ENCODE measurements at places on chromosomes 12 and 14. TPM values are rescaled to one million over a fixed set of nuclear protein-coding genes. Genes with fewer than 3 reads are reported as not detected.

The SYNDIG1L gene
- not detected for total RNA-seq

The KRT79 gene
- total RNA-seq: not detected

The CLSTN3 gene
- total RNA-seq: 27.6 TPM

The TTC6 gene
- total RNA-seq: not detected

The MYH6 gene
- total RNA-seq: not detected

The KRT82 gene
- total RNA-seq: not detected

The INSM2 gene
- not detected for total RNA-seq

The TOMM20L gene
- total RNA-seq: not detected

The ITPR2 gene
- 113 TPM for total RNA-seq

The KCNK10 gene
- not detected for total RNA-seq
